ENCODE measurements at places on chromosomes 12 and 14. TPM values are rescaled to one million over a fixed set of nuclear protein-coding genes. Genes with fewer than 3 reads are reported as not detected.
A peak's percentile ranks its signal among the peaks of the same experiment; 100 is the strongest.

DNA sequence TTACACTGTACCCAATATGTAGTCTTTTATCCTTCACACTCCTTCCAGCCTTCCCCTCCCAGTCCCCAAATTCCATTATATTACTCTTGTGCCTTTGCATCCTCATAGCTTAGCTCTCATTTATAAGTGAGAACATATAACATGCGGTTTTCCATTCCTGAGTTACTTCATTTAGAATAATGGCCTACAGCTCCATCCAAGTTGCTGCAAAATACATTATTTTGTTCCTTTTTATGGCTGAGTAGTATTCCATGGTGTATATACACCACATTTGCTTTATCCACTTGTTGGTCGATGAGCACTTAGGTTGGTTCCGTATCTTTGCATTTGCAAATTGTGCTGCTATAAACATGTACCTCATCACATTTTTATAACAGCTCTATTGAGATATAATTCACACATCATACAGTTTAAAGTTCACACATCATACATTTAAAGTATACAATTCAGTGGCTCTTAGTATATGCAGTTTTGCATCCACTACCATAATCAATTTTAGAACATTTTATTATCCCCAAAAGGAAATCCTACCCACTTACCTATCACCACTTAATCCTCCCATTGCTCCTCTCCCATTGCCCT, 23.5 kb downstream of the RBMS2 start:
- DNase-seq = no peak
- H3K27ac ChIP-seq = no peak overlapping the region
- H3K4me3 ChIP-seq = no peak overlapping the region
- H3K27me3 ChIP-seq = no peaks in the 10 kb centered on the region
- H3K36me3 ChIP-seq = no peaks in the 10 kb centered on the region
- no peaks in the 10 kb centered on the region for H3K4me1 ChIP-seq

Gene LBHD2
- not detected for total RNA-seq

GRCh38 chr12:110170535-110171185, 46.5 kb downstream of the IFT81 start:
- H3K36me3 ChIP-seq = peaks cover 2% of the 10 kb centered on the region
- H3K27ac ChIP-seq = no peak overlapping the region
- no peak for DNase-seq
- H3K4me3 ChIP-seq = no peak overlapping the region
- peaks cover 4% of the 10 kb centered on the region for H3K4me1 ChIP-seq
- H3K27me3 ChIP-seq = no peaks in the 10 kb centered on the region

Gene KCNC2
- total RNA-seq = not detected

GRCh38 chr12:28059668-28060067, 87.1 kb upstream of the PTHLH start:
- H3K4me3 ChIP-seq = no peak overlapping the region
- H3K4me1 ChIP-seq = peaks cover 3% of the 10 kb centered on the region
- H3K27me3 ChIP-seq = no peaks in the 10 kb centered on the region
- peaks cover 3% of the 10 kb centered on the region for H3K36me3 ChIP-seq

Gene FOXN4
- total RNA-seq = not detected

Gene TDRD9
- 1.0 TPM for total RNA-seq

GRCh38 chr14:77065851-77066577, 32.0 kb upstream of the CIPC start:
- peak overlapping the region; percentile 27 for H3K27ac ChIP-seq
- peaks cover 11% of the 10 kb centered on the region for H3K27me3 ChIP-seq
- H3K4me1 ChIP-seq = peaks cover 5% of the 10 kb centered on the region
- H3K36me3 ChIP-seq = no peaks in the 10 kb centered on the region
- DNase-seq = no peak
- no peak overlapping the region for H3K4me3 ChIP-seq

GRCh38 chr12:43348221-43348620, 203.8 kb downstream of the ADAMTS20 start:
- no peaks in the 10 kb centered on the region for H3K27me3 ChIP-seq
- H3K36me3 ChIP-seq = no peaks in the 10 kb centered on the region
- H3K4me1 ChIP-seq = no peaks in the 10 kb centered on the region
- no peak overlapping the region for H3K4me3 ChIP-seq
- no peak for DNase-seq
- no peak overlapping the region for H3K27ac ChIP-seq

GRCh38 chr12:26156201-26156871, 31.5 kb upstream of the BHLHE41 start:
- peaks cover 3% of the 10 kb centered on the region for H3K4me1 ChIP-seq
- H3K4me3 ChIP-seq = no peak overlapping the region
- H3K27ac ChIP-seq = no peak overlapping the region
- peaks cover 2% of the 10 kb centered on the region for H3K36me3 ChIP-seq
- no peak for DNase-seq

Gene KRT78
- not detected for total RNA-seq

- DNase-seq = no peak
- peaks cover 13% of the 10 kb centered on the region for H3K27me3 ChIP-seq
- peaks cover 5% of the 10 kb centered on the region for H3K4me1 ChIP-seq
- H3K27ac ChIP-seq = no peak overlapping the region
Observed at GRCh38 chr12:71727958-71728357, 26.7 kb upstream of the RAB21 start.

- H3K27me3 ChIP-seq = no peaks in the 10 kb centered on the region
- H3K4me1 ChIP-seq = peaks cover 56% of the 10 kb centered on the region
- H3K27ac ChIP-seq = peak overlapping the region; percentile 97
- no peak for DNase-seq
- H3K36me3 ChIP-seq = no peaks in the 10 kb centered on the region
Observed at GRCh38 chr14:102807013-102807406, 29.8 kb downstream of the TRAF3 start.
